SHP77 treated with DMSO at 0.1 percent for 48 hours (cell line): ENCODE measurements at places on chromosomes 3 and 15.

GRCh38 chr3:83251490-83251889 is 1490.0 kb upstream of the GBE1 start:
- DNase-seq = no peak

DNA sequence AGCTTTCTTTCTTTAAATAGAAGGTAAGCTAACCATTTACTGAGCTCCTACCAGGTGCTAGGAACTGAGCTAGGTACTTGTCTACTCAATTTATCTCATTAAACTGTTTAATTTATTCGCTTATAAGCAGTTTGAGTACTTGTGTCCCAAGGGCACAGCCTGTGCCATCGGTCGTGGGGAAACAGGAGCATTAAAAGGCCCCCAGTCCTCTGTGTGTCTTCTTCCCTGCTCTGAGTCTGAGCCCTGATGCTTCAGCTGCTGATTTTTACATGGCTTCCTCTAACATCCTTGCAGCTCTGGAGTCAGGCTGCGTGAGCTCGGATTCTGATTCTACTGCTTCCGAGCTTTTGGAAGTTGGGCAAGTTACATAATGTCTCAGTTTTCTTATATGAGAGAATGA is 239.5 kb downstream of the EDEM1 start:
- no peak for DNase-seq

DNA sequence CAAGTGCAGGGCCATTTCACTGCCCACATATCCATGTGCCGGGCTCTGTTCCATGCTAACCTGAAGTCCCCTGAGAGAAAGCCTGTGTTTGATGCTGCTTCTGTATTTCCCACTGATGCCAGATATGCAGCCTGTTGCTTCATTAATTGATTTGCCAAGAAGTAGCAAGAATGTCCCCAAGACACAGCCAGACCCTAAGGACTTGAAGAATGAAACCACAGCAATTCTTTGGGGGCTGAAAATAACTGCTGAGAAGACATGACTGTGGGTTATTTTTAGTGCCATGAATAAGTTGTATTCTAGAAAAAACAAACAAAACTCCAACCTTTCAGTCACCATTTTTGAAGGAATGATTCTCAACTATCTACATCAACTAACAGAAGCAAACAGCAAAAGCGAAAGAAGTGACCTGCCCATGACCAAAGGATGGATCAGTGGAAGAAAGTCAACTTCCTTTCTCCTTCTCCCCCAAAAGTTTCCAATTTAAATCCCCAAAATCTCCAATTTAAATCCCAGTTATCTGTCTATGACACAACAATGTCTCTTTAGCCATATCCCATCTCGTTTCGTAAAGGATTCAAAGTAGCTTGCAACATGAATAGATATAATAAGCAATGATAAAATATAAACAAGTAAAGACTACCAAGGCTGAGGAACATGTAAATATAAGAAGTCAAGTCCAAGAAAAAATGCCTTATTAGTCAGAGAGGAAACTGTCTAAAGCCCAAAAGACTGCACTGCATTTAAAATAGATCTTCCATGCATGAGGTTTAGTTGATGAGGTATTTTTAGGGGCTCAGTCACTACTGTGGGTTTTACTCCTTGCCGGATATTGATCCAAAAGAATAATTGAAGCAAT is 226.8 kb downstream of the DTWD1 start:
- DNase-seq = no peak

DNA sequence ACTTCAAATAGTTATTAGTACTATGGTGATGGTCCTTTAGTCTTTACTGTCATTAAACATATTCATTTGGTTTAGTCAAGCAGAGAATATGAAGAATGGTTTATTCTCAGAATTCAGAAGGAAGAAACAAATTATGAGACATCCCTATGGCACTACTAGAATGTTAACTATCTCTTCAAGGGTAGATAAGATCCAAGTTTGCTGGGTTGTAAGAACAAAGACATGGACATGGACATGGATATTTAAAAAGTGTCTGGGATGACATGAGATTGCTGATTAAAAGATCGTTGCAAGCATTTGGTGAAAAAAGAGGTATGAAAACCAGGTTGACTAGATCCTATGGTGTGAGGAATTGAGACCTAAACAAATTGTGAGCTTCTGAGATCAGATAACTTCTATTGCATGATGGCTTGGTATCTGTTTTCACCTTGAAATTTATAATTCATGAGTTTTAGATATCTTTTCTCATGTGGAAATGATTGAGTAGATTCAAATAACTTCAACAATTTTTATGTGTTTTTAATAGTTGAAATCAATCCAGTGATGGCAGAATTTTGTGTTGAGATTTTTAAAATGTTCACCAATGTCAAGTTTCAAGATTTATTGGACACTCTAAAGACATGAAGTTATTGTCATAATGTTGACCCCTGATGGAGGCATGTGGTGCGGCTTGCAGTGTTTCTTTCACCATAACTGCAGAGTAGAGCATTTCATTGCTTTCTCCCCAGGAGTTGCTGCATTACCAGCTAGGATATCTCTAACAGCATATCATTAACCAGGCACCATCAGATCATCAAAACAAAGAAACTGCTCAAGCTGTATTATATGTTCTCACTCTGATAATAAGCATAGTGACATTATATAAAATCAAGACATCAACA is 72.6 kb downstream of the NAALADL2 start:
- DNase-seq = no peak

GRCh38 chr3:31241533-31241932 is 291.2 kb upstream of the STT3B start:
- DNase-seq = no peak

DNA sequence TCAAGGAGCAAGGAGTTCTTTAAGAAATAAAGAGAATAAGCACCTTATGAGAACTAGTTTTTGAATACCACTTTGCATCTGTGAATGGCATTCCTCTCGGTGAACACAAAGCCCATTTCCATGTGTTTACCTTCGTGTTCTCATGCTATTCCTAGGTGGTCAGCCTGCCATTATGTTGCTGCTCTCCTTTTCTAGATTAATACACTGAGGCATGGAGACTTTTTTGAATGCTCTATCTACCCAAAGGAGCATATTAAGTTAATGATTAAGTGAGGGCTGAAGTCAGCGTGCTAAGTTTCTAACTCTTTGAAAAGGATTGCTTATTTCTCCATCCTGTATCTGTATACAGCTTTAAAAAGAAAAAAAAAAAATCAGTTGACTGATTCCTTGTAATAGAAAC is 394.5 kb downstream of the MECOM start:
- DNase-seq = no peak

GRCh38 chr3:39150148-39150802 is 3.1 kb downstream of the CSRNP1 start:
- DNase-seq = peak; percentile 19

GRCh38 chr15:92891533-92892200 is 8.5 kb upstream of the CHD2 start:
- no peak for DNase-seq

DNA sequence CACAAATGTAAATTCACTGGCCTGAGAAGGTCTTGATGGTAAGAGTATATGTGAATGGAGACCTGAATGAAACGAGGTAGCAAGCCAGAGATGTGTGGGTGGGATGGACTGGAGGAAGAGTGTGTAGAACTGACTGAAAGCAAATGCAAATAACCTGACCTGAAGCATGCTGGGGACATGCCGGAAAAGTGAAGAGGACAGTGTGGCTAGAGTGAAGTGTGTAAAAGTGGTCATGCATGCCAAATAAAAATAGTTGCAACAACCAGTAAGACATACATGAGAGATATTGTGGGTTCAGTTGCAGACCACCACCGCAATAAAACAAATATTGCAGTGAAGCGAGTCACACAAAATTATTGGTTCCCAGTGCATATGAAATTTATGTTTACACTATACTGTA is 82.3 kb downstream of the LPP start:
- DNase-seq = no peak

DNA sequence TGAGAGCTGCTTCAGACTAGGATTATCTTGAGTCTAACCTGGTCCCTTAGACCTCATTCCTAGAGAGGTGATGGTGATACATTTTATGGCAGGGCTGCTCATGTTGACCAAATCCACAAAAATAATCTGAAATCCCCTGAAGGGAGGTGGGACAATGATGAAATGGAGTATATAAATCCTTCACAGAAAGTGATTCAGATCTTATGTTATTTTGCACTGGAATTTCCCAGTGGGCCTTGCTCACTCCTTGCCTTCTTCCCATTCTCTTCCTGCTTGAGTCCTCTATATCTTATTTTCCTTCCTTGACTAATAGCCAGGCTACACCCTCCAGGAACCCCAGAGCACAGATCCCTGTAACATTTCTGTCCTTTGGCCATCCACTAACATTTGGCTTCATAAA is 10.4 kb upstream of the TMEM202 start:
- DNase-seq = no peak

DNA sequence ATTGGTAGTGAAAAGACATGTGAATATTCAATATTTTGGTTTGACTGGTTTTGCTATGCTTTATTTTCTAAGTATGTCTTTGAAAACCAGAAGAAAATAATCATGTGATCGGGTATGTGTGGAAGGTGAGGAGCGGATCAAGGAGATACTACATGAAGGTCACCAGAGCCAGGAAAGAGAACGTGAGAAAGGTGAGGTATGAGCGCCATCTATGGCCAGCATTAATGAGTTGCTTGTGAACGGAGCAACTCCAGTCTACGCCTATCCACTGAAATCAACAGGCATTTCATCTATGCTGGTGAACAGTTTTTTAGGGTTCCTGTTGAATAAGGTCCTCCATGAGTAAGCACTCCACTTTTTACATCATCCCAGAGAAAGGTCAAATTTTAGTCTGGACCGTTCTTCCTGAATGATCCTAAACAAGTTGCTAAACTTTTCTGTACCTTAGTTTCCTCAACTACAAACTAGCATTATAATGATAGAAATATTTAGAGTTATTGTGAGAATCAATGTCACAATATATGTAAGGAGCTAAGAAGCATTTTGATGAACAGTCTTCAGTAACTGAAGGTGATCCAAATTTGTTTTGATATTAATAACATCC is 1435.2 kb upstream of the CADM2 start:
- peak; percentile 49 for DNase-seq

GRCh38 chr15:73948982-73949381 is 22.7 kb downstream of the LOXL1 start:
- no peak for DNase-seq

DNA sequence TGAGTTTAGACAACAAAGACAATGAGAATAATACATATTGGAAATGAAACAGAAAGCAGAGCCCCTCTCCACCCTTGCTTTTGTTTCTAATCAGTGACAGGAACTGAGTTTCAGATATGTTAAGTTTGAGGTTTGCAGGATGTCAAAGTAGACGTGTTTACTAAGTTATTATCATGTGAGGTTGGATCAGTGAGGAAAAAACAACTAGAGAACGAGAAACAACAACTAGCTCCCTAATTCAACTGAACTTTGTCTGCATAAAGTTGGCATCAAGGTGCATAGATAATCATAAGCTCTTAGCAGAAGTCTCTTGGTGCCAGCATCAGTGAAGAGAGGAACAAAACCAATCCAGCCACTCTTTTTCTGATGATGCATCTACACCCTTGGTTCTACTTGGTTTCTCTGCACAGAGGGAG is 491.1 kb upstream of the NR2F2 start:
- DNase-seq = no peak

DNA sequence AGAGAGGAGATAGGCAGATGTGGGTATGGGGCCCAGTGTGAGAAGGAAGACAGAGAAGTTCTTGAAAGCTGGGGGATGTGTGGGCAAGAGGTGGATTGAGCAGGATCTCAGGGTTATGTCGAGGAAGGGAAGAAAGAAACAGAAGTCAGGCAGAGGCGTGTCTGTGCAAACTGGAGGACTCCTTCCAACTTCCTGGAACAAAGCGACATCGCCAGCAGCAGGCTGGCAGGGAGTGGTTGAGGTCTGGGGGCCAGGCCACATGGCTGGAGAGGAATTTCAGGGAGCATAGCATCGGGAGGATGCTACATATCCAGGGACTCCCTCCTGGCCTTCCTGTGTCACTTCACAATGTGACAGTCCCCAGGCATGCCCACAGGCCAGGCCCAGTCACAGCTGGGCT is 42.9 kb upstream of the MYZAP start:
- DNase-seq = no peak

DNA sequence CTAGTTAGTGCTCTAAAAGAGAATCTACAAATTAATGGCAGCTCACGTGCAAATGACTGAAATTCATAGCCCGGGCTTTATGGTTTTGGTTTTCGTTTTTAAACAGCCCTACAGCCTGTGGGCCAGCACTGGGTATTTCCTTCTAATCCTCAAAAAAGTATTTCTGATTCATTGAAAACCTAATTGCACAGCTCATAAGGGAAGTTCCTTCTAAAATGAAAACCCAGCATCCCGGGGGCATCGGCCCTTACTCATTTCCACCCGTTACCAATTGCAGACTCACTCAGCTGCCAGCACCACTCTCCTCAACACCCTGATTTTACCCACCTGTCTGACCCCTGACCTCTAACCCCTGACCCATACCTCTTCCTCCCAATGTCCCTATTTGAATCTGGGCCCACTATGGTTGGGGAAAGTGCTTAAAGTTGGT is 59.5 kb upstream of the ZNF148 start:
- no peak for DNase-seq
